ENCODE measurements at places on chromosomes 5 and 9. TPM values are rescaled to one million over a fixed set of nuclear protein-coding genes. Genes with fewer than 3 reads are reported as not detected.

DNA sequence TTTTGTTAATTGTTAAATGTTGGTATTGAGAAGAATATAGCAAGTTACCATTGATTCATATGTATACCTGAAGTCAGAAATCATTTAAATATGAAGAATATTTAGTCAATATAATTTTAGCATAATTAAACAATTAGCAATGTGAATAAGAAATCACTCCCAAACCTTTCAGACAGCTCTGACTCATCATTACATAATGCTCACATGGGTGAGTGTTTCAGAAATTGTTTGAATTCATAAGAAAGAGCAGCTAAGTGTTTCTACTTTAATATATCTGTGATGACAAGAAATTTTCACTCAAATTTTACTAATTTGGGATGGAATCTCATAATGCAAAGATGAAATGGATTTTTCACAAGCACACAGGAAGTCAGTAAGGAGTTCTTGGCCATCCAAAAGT, 42.0 kb upstream of the CDC42SE2 start:
- H3K27ac ChIP-seq = no peak overlapping the region
- DNase-seq = no peak
- no peaks in the 10 kb centered on the region for H3K4me1 ChIP-seq
- no peaks in the 10 kb centered on the region for H3K27me3 ChIP-seq
- no peak overlapping the region for H3K4me3 ChIP-seq

DNA sequence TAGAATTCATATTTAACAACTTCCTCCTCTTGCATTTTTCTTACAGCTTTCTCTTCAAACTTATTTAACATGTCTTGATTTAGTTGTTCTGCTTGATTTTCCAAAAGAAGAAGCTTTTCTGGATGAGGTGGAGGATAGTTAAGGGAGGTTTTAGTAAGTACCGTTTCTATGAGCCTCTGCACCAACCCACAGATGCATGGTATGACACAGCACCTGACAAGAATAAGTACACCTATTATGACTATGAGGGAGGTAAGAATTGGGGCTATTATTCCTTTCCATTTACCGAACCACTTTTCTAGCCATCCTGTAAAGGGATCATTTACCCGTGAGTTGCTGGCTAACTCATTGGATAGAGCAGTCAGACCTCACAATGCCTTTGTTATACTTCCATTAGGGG, 2.5 kb upstream of the HMGCS1 start:
- no peak for DNase-seq
- no peak overlapping the region for H3K27ac ChIP-seq
- no peaks in the 10 kb centered on the region for H3K4me1 ChIP-seq
- H3K27me3 ChIP-seq = no peaks in the 10 kb centered on the region
- no peaks in the 10 kb centered on the region for H3K36me3 ChIP-seq

GRCh38 chr9:128388150-128388549, 17.0 kb downstream of the URM1 start:
- H3K4me3 ChIP-seq = no peak overlapping the region
- H3K27me3 ChIP-seq = no peaks in the 10 kb centered on the region
- DNase-seq = no peak
- H3K4me1 ChIP-seq = no peaks in the 10 kb centered on the region
- H3K36me3 ChIP-seq = peaks cover 5% of the 10 kb centered on the region

DNA sequence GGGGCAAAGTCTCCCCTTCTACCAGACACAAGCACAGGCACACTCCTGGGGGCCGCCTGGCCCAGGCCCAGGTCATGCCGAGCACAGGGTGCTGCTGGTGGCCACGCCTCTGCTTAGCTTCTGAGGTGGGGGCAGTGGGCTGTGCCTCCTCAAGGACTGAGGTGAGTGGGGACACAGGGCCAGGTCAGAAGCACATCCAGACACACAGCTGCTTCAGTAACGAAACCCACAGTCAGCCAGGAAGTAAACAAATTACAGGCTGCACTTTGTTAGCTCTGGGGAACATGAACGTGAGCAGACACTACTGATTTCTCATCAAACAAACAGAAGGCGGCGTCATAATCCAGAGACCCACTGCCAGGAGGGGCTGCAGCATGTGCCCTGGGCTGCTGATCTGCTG, 192.4 kb downstream of the HSPA4 start:
- H3K27me3 ChIP-seq = no peaks in the 10 kb centered on the region
- H3K36me3 ChIP-seq = no peaks in the 10 kb centered on the region
- DNase-seq = no peak
- no peak overlapping the region for H3K4me3 ChIP-seq
- no peaks in the 10 kb centered on the region for H3K4me1 ChIP-seq

GRCh38 chr9:109319626-109320241, 1.1 kb downstream of the EPB41L4B start:
- H3K27ac ChIP-seq = peak overlapping the region; percentile 56
- H3K4me3 ChIP-seq = peak overlapping the region; percentile 30
- H3K27me3 ChIP-seq = no peaks in the 10 kb centered on the region
- DNase-seq = no peak

DNA sequence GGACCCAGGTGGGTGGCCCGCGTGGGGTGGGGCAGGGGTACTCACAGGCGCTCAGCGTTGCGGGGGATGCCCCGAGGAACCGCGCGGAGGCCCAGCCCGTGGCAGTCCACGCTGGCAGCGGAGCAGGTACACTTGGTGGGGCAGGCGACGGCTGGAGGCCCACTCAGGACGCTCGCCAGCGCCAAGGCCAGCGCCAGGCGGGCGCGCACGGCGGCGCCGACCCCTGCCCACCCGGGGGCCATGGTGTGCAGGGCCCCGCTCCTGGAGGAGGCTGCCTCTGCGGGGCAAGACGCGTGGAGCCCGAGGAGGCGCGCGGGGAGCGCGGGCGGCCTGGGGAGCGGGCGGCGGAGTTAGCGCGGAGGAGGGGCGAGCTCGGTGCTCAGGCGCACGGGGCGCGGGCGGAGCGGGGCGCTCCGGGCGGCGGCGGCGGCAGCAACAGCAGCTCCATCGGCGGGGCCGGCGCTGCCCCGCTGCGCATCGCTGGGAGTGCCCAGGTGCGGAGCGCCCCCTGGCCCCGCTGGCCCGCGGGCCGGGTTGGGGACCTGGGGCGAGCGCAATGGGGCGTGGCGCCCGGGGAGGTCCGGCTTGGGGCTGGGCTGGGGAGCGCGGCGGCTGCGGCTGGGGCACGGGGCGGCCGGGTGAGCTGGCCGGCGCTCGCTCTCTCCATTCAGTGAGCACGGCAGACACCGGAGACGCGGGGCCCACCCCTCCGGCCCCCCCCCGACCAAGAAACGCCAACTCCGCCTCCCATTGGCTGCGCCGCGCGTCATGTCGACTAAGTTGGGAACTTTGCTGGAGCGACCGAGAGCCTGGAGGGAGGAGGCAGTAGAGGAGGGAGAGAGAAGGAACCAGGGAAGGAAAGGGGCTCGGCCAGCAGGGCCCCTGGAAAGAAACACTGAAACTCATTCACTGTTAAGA, at the start of gene SLIT3:
Gene SLIT3 (minus strand): TSS at position 672 of the 918 bp plus-strand sequence. CDS start 430 bp downstream, at position 242.
- no peaks in the 10 kb centered on the region for H3K27me3 ChIP-seq
- no peaks in the 10 kb centered on the region for H3K4me1 ChIP-seq
- peak within 1 kb of the TSS; percentile 30 for H3K27ac ChIP-seq
- H3K36me3 ChIP-seq = no peaks in the 10 kb centered on the region

DNA sequence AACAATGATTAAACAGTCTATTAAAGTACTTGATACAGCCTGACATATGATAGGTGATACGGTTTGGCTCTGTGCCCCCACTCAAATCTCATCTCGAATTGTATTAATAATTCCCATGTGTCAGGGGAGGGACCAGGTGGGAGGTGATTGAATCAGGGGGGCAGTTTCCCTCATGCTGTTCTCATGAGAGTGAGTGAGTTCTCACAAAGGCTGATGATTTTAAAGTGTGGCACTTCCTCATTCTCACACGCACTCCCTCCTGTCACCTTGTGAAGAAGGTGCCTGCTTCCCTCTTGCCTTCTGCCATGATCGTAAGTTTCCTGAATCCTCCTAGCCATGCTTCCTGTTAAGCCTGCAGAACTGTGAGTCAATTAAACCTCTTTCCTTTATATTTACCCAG, 40.1 kb upstream of the TARS1 start:
- no peaks in the 10 kb centered on the region for H3K4me1 ChIP-seq
- no peaks in the 10 kb centered on the region for H3K27me3 ChIP-seq
- no peak overlapping the region for H3K4me3 ChIP-seq
- H3K36me3 ChIP-seq = no peaks in the 10 kb centered on the region
- no peak overlapping the region for H3K27ac ChIP-seq

DNA sequence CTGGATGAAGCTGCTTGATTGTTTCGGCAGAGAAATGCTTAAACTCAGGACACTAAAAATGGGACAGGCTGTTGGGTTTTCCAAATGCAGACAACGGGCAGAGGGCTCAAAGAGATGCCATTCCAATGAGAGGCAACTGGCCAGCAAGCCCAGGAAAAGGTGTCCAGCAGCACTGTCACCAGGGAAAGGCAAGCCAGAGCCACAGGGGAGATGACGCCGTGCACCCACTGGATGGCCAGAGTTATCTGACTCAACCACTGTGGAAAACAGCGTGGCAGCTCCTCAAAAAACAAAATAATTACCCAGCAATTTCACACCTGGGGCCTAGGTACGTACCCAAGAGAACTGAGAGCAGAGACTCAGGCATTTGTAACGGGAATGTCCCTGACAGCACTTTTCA, 48.4 kb upstream of the SIMC1 start:
- H3K27me3 ChIP-seq = no peaks in the 10 kb centered on the region
- no peaks in the 10 kb centered on the region for H3K36me3 ChIP-seq
- no peak overlapping the region for H3K27ac ChIP-seq
- H3K4me3 ChIP-seq = no peak overlapping the region

DNA sequence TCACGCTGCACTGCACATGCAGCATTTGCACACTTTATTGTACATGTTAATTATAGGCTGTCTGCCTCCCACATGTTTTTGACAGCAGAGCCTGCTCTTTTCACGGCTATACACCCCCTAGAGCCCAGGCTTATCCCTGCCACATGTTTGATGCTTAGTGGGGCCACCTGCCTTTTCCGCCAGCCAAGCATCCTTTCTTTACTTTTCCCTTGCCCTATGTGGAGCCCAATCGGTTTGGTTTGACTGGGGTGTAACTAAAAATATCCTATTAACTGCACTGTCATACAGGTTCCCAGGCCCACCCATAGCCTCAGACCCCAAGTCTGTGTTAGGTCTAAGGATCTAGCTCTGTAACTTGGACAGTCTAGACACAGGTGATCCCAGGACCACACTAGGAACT, 18.9 kb upstream of the S1PR3 start:
- H3K4me3 ChIP-seq = no peak overlapping the region
- DNase-seq = no peak
- no peaks in the 10 kb centered on the region for H3K27me3 ChIP-seq
- H3K36me3 ChIP-seq = no peaks in the 10 kb centered on the region
- H3K4me1 ChIP-seq = no peaks in the 10 kb centered on the region

DNA sequence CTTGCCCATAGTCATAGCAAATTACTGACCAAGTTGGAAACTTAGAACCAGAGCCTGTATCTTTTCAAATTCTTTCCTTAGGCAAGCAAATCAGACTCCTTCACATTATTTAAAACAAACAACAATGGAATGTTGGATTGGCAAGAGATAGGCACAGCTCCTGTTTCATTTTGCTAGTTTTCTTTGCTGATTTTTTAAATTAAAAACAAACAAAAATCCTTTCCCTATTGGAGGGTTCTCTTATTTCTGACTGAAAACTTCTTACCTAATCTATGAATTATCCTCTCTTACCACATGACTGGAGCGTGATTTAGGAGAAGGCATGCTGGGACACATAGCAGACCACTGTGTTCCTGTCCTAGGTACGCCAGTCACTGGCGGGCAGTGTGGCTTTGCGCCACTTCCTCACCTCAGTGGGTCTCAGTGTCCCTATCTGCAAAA, 63.0 kb downstream of the TTC39B start:
- H3K36me3 ChIP-seq = no peaks in the 10 kb centered on the region
- no peaks in the 10 kb centered on the region for H3K27me3 ChIP-seq
- H3K4me3 ChIP-seq = no peak overlapping the region
- H3K27ac ChIP-seq = no peak overlapping the region
- no peaks in the 10 kb centered on the region for H3K4me1 ChIP-seq

DNA sequence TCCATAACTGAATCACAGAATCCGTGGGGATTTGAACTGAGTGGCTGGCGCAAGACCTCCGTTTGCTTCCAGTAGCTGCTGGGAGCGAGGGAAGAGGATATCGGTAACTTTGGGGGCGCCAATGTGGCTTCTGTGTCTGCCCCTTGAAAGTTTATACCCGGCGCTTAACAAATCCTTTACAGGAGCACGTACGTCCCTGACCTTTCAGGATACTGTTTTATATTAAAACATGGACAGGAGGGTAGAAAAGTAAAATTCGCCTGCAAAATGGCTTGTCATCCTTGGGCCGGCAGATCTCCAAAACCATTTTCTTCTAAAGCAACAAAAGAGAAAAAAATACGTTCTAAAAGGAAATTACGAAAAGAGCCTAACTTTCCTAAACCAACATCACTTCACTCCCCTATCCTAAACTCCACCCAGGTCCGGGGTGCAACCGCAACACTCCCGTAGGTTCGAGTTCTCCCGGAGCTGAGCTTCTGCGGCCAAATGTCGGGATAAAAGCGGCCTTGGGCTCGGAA, 656 bp upstream of the DMRT3 start:
- no peak overlapping the region for H3K4me3 ChIP-seq
- no peak for DNase-seq
- H3K27me3 ChIP-seq = peaks cover 69% of the 10 kb centered on the region
- H3K27ac ChIP-seq = no peak overlapping the region

DNA sequence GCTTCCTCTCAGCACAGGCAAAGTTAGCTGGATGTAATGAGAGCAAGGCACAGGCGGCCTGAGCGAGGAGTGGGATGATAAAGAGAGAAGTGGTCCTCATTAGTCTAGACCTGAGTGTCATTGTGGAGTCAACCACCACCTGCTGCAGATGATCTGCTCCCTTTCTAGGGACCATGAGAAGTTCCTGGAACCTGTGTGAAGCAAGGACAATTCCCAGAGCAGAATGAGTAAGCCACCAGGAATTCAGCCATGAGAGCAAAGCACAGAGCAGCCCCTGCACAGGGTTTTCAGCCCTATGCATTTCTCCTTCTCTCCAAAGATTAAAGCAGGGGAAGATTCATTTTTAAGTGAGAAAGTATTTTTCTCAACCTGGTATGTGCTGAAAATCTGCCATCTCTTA, 146.8 kb upstream of the SPEF2 start:
- H3K27ac ChIP-seq = no peak overlapping the region
- H3K36me3 ChIP-seq = no peaks in the 10 kb centered on the region
- H3K27me3 ChIP-seq = no peaks in the 10 kb centered on the region
- no peak overlapping the region for H3K4me3 ChIP-seq
- H3K4me1 ChIP-seq = no peaks in the 10 kb centered on the region
- no peak for DNase-seq

GRCh38 chr5:80695666-80696065, 40.9 kb upstream of the DHFR start:
- no peaks in the 10 kb centered on the region for H3K27me3 ChIP-seq
- no peak for DNase-seq
- H3K4me1 ChIP-seq = no peaks in the 10 kb centered on the region
- no peak overlapping the region for H3K27ac ChIP-seq
- no peak overlapping the region for H3K4me3 ChIP-seq

The CCDC112 gene
- 12.9 TPM for total RNA-seq

The CATSPER3 gene
- total RNA-seq = 3.2 TPM

The SPEF2 gene
- total RNA-seq = 7.9 TPM

The DDX4 gene
- 34.9 TPM for total RNA-seq

The ALG2 gene
- total RNA-seq = 64.4 TPM

The GRK6 gene
- 32.4 TPM for total RNA-seq

The SVEP1 gene
- 5.8 TPM for total RNA-seq

The C9orf50 gene
- total RNA-seq = not detected
